ENCODE measurements at places on chromosomes 12 and 14. TPM values are rescaled to one million over a fixed set of nuclear protein-coding genes. Genes with fewer than 3 reads are reported as not detected.

TSPAN9 gene
- total RNA-seq: 31.4 TPM

NFATC4 gene
- total RNA-seq: 164 TPM

LRTM2 gene
- total RNA-seq: not detected

- DNase-seq: no peak
- H3K4me3 ChIP-seq: no peak overlapping the region
- H3K4me1 ChIP-seq: no peaks in the 10 kb centered on the region
- H3K36me3 ChIP-seq: no peaks in the 10 kb centered on the region
Observed at GRCh38 chr12:7915661-7916403, 20.2 kb downstream of the SLC2A3 start.
